ENCODE measurements at places on chromosomes 2 and 18.

DNA sequence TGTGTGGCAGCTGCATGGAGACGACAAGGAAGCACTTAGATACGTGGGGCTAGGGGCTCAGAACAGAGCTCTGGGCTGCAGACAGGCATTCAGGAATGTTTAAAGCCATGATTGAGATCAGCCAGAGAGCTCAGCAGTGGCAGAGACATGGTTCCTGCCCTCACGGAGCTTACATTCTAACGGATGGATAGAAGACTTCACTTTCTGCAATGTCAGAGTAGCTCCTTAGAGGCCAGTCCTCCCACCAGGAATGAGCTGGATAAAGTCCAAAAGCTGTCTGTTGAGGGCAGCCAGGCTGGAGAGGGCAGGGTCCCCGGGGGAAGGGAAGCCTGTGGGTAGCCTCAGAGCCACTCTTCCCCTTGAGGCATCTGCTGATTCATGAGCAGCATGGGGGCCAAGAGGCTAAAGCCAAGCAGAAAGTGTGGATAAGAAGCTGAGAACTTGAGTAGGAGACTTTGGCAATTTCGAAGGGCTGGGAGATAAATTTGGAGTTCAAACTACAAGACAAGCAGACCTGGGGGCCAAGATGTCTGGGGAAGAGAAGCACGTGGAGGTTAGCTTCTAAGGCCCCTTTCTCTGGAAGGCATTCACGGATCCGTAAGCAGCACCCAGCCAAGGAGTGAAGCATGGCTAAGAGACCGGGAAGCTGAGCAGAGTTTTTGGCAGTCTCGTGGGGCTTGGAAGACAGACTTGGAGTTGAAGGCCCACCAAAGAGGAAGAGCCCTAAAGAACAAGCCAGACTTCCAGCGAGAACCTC lies 9.7 kb upstream of the CIB4 start:
- DNase-seq: no peak
- H3K27ac ChIP-seq: no peak overlapping the region
- no peak overlapping the region for H3K4me3 ChIP-seq
- H3K4me1 ChIP-seq: no peaks in the 10 kb centered on the region
- H3K27me3 ChIP-seq: peaks cover 5% of the 10 kb centered on the region

- H3K4me1 ChIP-seq: no peaks in the 10 kb centered on the region
- H3K36me3 ChIP-seq: no peaks in the 10 kb centered on the region
- H3K27ac ChIP-seq: no peak overlapping the region
- no peak for DNase-seq
Measured at GRCh38 chr2:219969508-219969907, 342.1 kb downstream of the SLC4A3 start.

DNA sequence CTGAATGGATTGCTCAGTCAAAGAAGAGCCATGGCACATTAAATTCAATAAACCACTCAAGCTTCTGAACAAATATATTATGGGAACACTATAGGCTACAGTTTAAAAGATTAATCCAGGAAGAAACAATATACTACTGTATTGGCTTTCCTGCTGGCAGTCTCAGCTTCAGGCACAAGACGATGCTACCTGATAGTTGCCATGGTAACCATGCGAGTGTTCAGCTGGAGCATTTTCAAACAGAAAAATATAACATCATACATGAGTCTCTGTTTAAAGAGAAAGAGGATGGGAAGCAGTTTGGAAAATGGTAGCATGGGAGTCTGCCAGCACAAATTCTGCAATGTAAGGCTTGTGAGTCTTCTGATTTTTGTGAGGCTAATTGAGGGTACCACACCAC lies 65.9 kb upstream of the CPO start:
- H3K36me3 ChIP-seq: no peaks in the 10 kb centered on the region
- DNase-seq: no peak
- H3K27ac ChIP-seq: no peak overlapping the region
- no peaks in the 10 kb centered on the region for H3K4me1 ChIP-seq

DNA sequence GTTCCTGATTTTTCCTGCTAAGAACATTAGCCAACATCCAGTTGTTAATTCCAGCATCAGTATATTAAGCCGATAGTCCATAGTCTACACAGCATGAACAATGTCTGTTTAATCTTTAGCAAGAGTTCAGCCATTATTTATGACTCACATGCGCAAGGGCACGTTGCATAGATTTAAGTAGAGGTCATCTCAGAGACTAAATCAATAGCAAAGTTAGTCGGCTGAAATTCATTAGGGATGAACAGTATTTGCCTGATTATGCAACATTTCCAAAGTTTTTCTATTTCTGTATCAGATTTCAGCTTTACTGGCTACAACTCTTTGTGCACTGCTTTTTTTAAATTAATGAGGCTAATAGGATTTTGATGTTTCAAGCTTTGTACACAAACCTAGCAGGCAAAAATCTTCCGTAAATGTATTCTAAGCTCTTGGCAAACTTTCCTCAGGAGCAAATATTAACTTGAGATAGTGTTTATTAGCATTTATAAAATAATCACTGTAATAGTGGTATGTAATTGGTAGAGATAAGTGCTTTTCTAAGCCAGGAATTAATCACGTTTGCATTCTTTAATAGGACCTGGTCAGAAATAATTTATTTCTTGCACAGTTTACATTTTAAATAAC lies 578.7 kb upstream of the ID2 start:
- H3K27me3 ChIP-seq: no peaks in the 10 kb centered on the region
- peaks cover 16% of the 10 kb centered on the region for H3K4me1 ChIP-seq
- H3K36me3 ChIP-seq: peaks cover 21% of the 10 kb centered on the region

GRCh38 chr2:215966274-215966673 lies 47.1 kb downstream of the MREG start:
- H3K27me3 ChIP-seq: no peaks in the 10 kb centered on the region
- H3K36me3 ChIP-seq: peaks cover 26% of the 10 kb centered on the region
- no peak overlapping the region for H3K4me3 ChIP-seq
- peaks cover 23% of the 10 kb centered on the region for H3K4me1 ChIP-seq

DNA sequence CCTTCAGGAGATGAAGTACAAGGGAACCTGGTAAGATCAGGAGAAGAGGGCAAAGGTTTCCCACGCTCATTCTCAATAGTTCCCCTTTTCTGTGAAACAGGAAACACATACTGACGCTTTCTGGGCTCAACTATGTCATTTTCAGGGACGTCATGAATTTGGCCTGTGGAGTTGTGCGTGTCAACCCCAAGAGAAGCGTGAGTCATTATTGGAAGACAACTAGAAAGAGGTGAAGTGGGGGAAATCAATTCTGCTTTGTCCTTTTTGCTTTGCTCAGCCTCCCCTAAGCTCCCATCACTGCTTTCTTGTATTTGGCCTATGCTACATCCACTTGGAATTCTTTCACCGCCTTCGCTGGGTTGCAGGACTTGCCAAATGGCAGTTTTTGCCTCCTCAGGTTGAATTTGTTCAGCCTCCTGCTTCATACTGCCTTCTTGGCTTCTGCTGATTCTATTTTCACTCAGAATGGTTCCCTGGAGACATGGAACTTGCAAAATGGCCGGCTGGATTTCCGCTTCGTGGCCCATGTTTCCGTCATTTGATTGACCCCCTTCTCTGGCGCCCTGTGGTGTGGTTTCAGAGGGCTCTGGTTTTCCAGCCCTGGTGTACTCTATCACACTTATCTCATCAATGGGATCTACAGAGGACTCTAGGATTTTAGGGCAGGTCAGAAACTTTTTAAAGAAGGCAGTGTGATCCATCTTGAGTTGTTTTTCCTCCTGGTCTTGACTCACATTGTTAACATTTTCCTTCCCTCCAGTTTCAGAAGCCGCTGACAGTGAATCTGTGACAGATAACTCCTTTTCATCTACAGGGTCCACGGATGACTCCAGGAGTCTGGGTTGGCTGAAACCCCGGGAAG lies 93.3 kb downstream of the ALPK2 start:
- no peak overlapping the region for H3K4me3 ChIP-seq
- H3K36me3 ChIP-seq: no peaks in the 10 kb centered on the region
- no peak for DNase-seq
- H3K27ac ChIP-seq: no peak overlapping the region
- H3K4me1 ChIP-seq: no peaks in the 10 kb centered on the region
- peaks cover 3% of the 10 kb centered on the region for H3K27me3 ChIP-seq

- H3K27ac ChIP-seq: no peak overlapping the region
- H3K4me3 ChIP-seq: no peak overlapping the region
- H3K36me3 ChIP-seq: no peaks in the 10 kb centered on the region
- no peak for DNase-seq
- peaks cover 1% of the 10 kb centered on the region for H3K27me3 ChIP-seq
Measured at GRCh38 chr18:74563999-74564398, 29.7 kb downstream of the CNDP1 start.

DNA sequence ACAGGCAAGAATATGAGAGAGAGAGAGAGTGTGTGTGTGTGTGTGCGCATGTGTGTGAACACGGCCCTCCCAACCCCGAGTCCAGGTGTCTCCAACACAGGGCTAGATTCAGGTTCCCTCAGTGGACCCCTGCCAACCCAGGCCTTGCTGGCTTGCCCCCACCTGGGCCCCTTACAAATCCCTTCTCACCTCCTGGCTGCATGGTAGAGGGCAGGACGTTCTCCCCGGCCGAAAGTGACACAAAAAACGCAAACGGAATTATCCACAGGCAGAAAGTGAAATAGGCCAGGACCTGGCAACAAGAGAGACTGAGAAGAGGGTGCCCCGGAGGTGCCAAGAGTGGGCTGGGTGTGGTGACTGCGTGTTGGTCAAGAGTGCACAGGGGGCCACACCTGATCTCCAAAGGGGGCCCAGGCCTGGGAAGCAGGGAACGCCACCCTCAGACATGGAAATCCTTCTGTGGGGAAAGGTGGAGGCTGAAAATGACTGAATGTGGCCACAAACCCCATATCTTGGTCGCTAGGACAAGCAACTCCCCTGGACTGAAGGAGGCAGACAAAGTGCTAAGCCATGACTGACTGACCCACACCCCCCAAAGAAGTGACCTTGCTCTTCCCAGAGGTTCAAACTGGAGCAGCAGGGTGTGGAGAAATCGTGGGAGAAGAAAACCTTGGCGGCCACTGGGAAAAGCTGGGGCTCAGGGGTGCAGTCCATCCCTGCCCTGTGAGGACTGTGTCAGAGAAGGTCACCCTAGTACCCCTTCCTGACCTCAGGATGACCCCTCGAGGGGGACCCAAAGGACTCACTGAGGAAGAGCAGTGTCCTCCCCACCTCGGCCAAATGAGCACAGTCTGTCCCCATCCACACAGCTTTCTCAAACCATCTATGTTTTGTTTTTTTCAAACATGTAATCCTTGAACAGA lies 5.7 kb downstream of the TEX261 start:
- no peak overlapping the region for H3K27ac ChIP-seq
- peaks cover 2% of the 10 kb centered on the region for H3K27me3 ChIP-seq
- no peak overlapping the region for H3K4me3 ChIP-seq

DNA sequence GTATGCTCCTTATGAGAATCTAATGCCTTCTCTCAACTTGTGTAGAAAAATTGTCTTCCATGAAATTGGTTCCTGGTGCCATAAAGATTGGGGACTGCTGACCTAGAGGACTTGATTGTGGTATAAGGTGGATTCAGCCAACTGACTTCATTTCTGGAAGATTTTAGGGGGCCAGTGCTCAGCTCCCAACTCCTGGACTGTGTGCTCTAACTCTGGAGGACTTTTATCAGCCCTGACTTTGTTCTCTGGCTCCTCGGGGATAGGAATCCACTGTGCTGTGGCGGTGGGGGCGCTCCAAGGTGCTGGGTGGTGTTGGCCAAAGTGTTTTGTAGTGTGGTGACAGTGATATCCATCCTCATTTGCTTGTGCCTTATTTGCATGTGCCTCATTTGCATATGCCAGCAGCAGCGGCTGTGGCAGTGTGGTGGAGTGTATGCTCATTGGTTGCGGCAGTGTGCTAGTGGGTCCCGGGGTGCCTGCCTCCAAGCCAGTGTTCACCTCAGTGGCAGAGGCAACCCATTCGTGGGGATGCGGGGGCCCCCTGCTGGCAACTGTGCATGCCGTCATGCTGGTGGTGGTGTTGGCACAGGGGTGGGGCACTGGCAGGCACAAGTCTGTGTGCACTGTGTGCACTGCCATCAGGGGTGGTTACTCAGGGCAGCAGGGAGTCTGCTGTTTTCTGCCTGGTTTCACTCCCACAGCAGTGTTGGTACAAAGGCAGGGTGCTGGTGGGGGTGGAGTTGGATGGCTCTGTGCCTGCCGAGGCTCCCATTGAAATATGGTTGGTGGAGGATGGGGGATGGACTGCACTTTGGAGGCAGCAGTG lies 19.6 kb downstream of the EHBP1 start:
- H3K27me3 ChIP-seq: no peaks in the 10 kb centered on the region
- H3K4me3 ChIP-seq: no peak overlapping the region
- peaks cover 37% of the 10 kb centered on the region for H3K4me1 ChIP-seq
- peak; percentile 35 for DNase-seq
- no peak overlapping the region for H3K27ac ChIP-seq
- peaks cover 21% of the 10 kb centered on the region for H3K36me3 ChIP-seq

DNA sequence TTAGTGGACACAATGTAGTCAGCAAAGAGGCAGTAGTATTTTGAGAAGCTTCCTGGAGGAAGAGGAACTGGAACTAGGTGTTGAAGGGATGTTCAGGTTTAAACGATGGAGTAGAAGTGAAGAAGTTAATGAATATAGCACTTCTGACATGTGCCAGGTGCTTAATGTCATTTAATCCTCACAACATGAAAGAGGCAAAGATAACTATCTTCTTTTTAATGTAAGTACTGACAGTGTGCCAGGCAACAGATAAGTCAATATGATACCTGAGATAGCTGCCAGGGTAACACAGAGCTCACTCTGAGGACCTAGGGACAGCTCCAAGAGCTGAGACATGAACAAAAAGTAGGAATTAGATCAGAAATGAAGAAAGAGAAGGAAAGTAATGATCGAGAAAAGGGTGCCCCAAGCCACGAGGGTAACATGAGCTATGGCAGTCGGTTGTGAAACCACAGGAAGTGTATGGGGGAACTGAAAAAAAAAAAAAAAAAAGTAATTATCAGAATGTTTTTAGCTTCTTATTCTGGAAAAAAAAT lies 140.7 kb downstream of the RNF144A start:
- H3K4me1 ChIP-seq: peaks cover 4% of the 10 kb centered on the region
- H3K36me3 ChIP-seq: peaks cover 6% of the 10 kb centered on the region
- H3K27me3 ChIP-seq: peaks cover 2% of the 10 kb centered on the region
- peak; percentile 30 for DNase-seq
